Activated CD8-positive, alpha-beta memory T cell treated with anti-CD3 and anti-CD28 coated beads for 1 hour (primary cell): ENCODE measurements at places on chromosomes 5 and 9.

DNA sequence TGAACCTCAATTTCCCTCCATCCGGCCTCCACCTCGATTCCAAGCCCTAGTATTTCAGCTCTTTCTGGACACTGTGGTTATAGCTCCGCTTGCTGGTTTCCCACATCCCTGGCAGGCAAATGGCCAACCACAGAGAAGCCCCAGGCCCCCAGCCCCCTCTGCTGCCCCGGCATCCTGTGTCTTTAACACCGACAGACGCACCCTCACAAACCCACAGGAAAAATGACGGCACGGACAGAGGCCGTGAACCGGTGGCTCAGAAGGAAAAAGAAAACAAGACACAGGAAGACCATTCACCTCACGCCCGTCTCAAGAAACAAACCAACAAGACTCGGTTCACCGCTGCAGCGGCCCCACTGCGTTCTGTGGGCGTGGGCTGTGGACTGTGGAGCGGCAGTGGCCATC, 1.5 kb upstream of the CLIC3 start:
- DNase-seq = no peak

GRCh38 chr5:111929261-111929660, 172.3 kb upstream of the NREP start:
- no peak for DNase-seq

DNA sequence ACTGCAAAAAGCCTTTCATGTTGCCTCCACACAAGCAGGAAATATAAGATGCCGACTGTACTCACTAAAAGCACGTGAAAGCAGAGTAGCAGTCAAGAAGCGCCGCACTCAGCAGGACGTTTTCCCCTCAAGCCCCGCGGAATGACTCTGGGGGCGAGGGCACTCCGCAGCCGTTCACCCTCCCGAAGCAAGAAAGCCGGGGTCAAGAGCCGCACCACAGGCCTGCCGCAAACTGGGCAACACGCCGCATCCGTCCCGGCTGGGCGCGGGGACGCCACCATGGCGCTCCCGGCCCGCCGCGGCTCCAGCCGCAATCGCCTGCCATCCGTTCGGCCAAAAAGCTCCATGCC, 364 bp downstream of the RPS6 start:
- DNase-seq = peak; percentile 26

- no peak for DNase-seq
Measured at GRCh38 chr5:150067405-150067960, 18.9 kb downstream of the CSF1R start.

GRCh38 chr9:6214903-6215302, 704 bp upstream of the IL33 start:
- no peak for DNase-seq

- DNase-seq = no peak
Measured at GRCh38 chr5:147348046-147348445, 113.2 kb downstream of the STK32A start.

DNA sequence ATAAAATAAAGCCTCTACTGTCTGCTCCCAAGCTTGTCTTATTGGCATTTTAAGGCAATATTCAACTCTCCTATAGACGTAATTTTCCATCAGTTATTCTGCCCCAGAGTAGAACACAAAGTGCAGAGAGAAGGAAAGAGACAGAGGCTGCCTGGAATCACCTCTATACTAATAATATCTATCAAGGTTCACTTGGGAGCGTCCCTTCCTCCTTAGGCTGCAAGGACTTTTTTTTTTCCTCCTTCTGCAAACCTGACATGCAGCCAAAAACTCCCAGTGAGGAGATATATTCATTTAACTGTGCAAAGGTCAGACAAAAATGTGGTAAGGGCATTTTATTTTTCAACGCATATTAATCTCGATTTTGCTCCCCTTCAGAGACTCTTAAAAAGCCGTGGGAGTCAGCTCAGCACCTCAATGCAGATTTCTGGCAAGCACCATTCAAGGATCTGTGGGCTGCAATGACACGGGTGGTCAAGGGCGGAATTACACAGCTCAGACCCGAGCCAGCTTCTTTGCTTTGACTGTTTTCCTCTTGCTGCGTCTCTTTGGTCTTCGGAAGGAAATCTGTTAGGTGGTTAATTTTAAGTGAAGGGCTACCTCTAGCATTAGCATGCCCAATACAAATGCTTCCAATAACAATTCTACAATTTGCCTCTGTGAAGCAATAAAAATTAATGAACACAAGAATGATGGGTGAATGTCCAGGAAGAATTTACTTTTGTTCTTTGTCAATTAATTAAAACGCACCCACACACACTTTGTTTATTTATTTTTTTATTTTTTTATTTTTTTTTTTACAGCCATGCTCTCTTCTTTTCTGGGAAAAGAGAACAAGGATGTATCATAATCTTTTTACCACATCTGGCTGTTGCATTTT, 587.7 kb upstream of the GRAMD2B start:
- no peak for DNase-seq

DNA sequence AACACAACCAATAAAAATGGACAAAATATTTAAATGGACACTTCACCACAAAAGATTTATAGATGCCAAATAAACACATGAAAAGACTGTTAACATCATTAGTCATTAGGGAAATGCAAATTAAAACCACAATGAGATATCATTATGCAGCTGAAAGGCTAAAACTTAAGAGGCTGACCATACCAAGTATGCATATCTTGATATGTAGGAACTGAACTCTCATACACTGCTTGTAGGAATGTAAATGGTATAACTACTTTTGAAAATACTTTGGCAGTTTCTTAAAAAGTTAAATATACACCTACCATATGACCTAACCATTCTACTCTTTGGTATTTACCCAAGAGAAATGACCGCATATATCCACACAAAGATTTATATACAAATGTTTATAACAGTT, 13.6 kb upstream of the ADAMTS12 start:
- no peak for DNase-seq

- no peak for DNase-seq
Measured at GRCh38 chr9:91677822-91678436, 254.3 kb upstream of the NFIL3 start.
